ENCODE measurements at places on chromosomes 11 and 22. TPM values are rescaled to one million over a fixed set of nuclear protein-coding genes. Genes with fewer than 3 reads are reported as not detected.

GRCh38 chr11:1029654-1030053 lies 6.9 kb downstream of the MUC6 start:
- DNase-seq, result no peak
- no peak overlapping the region for H3K27ac ChIP-seq
- no peaks in the 10 kb centered on the region for H3K4me1 ChIP-seq
- no peaks in the 10 kb centered on the region for H3K27me3 ChIP-seq

DNA sequence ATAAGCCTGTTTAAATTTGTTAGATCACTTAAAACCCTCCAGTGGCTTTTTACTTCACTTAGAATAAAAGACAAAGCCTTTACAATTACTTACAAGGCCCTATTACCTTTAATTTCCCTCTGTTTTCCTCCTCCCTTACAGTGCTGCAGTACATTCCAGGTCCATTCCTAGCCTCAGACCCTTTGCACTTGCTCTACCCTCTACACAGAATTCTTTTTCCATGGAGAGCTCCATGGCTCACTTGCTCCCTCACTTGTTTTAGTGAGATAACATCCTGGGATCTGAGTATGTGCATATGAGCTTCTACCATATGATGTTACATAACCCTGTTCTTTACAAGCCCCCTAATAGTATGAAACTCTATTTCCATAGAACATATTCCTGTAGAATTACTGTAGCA lies 24.4 kb downstream of the ZNF214 start:
- H3K27ac ChIP-seq, result no peak overlapping the region
- H3K36me3 ChIP-seq, result peaks cover 12% of the 10 kb centered on the region
- peaks cover 25% of the 10 kb centered on the region for H3K4me1 ChIP-seq
- H3K4me3 ChIP-seq, result no peak overlapping the region
- DNase-seq, result no peak
- no peaks in the 10 kb centered on the region for H3K27me3 ChIP-seq

DNA sequence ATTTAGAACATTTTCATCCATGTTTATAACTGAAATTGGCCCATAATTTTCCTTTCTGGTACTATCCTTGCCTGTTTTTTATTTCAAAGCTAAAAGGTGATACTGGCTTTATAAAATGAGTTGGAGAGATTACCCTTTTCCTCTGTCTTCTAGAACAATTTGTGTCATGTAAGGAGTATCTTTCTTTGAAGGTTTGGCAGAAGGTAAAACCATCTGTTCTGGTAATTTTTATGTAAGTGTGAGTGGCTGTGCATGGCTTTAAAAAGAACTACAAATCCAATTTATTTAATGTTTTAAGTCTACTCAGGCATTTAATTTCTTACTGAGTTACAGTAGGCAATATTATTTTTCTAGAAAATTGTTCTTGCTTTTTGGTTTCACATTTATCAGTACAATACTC lies 7.7 kb upstream of the MRGPRD start:
- no peaks in the 10 kb centered on the region for H3K36me3 ChIP-seq
- peaks cover 9% of the 10 kb centered on the region for H3K4me1 ChIP-seq

Gene ALX4
- 6.4 TPM for total RNA-seq

Gene SAA1
- not detected for total RNA-seq

Data from mesothelial cell of epicardium (in vitro differentiated cells).